Stimulated activated CD8-positive, alpha-beta memory T cell treated with anti-CD3 and anti-CD28 coated beads, Interleukin-7, amount 100 ng/mL, for 4 hours (primary cell): ENCODE measurements at places on chromosomes 4 and X.
A peak's percentile ranks its signal among the peaks of the same experiment; 100 is the strongest.

GRCh38 chr4:23060776-23061175 is 368.0 kb downstream of the GBA3 start:
- no peak for DNase-seq

DNA sequence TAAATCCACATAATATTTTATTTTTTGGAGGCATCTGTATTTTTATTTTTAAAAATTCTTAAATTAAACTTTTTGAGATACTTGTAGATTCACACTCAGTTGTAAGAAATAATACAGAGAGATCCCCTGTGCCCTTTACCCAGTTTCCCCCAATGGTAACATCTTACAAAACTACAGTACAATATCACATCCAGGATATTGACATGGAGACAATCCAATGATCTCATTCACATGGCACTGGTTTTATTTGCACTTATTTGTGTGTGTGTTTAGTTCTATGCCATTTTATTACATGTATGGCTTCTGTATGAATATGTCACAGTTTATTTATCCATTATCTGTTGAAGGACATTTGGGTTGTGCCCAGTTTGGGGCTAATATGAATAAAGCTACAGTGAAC is 35.5 kb upstream of the EIF1AX start:
- no peak for DNase-seq

DNA sequence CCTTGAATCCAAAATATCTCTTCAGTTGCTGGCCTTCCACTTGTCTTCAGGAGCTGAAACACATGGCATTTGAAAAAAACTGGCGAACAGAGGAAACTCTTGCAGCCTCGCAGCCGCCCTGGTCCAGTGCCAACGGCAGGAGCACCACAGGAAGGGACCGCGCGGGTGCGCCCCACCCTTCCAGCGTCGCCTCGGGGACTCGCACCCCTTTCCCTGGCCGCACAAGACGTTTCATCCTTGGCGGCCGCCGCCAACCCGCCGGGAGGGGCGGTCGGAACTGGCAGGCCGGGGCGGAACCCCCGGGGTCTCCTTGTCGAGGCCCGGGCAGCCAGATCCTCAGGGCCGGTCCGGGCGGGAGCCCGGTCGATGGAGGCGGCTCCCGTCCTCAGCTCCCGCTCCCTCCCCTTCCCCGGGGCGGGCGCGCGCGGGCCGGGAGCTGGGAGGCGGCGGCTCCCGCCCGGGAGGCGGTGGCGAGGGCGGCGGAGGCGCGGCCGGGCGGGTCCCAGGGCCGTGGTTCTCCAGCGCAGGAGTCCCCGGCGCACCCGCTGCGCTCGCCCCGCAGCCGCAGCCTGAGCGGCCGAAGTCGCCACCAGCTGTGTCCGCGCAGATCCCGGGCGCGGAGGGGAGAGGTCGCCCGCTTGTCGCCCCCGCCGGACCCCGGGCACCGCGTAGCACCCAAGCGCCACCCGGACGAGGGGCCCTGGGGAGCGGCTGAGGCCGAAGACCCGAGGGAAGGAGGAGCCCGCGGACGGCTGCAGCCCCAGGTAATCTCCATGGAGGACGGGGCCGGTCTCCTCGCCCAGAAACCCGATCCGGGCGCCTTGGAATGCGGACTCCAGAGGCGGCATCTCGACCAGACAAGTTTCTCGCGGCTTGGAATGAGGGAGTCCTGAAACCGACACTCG is 886 bp upstream of the NDST3 start:
- no peak for DNase-seq

GRCh38 chrX:40434947-40435346 is 145.8 kb upstream of the ATP6AP2 start:
- no peak for DNase-seq

DNA sequence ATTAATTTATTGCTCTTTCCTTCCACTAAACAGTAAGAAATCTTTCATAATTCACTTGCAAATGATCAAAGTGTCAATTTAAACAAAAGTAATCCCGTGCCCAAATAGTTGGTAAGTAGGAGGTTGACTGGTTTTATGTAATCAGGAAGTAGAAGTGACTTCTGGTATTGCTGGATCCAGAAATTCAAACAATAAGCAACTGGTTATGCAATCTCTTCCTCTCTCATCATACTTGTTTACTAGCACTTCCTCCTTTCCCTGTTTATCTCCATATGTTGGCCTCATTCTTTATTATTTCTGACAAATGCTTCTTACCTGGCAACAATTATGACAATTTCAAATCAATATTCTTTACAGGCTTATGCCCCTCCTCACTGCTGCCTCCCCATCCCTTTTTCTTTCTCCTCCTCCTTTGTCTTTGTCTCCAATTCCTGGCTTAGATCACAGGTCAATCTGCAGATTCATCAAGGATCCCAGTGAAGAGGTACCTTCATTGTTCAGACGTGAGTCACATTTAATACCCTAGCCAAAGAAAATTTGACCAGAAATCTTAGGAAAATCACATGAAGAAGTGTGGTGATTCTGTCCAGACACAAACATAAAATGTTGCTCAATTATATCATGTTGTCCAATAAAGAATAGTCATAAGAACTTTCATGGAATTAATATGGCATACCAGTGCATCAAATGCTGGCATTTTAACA is 323.2 kb upstream of the PCDH7 start:
- no peak for DNase-seq

GRCh38 chr4:151418385-151418784 is 9.4 kb downstream of the FHIP1A start:
- DNase-seq: no peak

- no peak for DNase-seq
These were observed 312.2 kb upstream of the DIAPH2 start for GRCh38 chrX:96372313-96373046.

GRCh38 chrX:9436812-9437211 is 28.0 kb upstream of the TBL1X start:
- DNase-seq: no peak

DNA sequence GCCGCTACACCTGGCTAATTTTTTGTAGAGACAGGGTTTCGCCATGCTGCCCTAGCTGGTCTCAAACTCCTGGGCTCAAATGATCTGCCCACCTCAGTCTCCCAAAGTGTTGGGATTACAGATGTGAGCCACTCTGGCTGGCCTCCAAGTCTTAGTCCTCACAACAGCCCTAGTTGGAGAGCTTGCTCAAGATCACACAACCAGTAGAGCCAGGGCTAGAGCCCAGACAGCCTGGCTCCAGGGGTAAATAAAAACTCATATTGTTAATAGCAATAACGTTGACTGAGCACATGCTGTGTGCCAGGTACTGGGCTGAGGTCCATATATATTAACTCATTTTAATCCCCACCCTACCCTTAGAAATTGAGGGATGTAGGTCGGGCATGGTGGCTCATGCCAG is 7.3 kb upstream of the JAKMIP1 start:
- no peak for DNase-seq

DNA sequence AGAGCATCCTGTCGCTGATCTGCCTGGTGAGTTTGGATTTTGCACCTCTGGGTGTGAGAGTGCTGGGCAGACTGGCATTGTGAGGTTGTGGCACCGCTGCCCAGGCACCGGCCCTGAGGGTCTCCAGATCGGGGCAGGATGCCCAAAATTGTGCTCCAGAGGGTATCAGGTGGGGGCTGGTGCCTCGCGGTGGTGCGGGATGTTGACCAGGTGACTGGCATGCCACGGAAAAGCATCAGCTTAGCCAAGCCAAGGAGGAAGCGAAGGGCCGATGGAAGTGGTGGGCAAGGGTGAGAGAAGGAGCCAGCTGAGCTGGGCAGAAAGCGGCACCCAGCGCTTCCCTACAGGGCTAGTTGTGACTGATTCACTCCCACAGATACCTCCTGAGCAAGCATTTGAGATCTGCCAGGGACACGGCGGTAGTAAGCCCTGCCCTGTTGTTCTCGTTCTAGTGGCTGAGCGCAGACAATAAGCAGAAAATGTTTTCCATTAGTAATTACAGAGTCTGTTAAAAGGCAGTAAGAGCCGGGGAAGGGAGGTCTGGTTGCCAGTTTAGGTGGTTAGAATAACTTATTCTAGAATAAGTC is 809 bp downstream of the ZFP92 start:
- DNase-seq: no peak

DNA sequence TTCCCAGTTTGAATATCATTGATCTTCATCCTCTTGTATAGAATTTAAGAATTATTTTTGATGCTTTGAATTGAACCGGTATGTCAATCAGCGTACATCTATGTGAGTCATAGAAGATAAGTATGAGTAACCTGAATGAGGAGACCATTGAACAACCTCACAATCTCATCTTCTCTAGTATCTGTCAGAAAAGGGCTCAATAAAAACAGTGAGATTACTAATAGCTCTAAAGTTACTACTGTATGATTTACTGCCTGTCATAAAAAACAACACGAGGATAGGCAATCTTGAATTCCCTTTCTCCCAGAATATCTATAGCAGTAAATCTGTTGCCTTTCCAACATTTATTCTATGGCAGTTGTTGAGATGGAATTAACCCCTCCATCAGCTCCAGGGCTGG is 36.1 kb downstream of the PHOX2B start:
- no peak for DNase-seq

GRCh38 chrX:103533511-103534216 is 14.4 kb upstream of the RAB40A start:
- peak; percentile 25 for DNase-seq
